ENCODE measurements at places on chromosomes 13 and 19.

- no peak for DNase-seq
Measured at GRCh38 chr19:44306283-44306682, 1.5 kb upstream of the ZNF235 start.

DNA sequence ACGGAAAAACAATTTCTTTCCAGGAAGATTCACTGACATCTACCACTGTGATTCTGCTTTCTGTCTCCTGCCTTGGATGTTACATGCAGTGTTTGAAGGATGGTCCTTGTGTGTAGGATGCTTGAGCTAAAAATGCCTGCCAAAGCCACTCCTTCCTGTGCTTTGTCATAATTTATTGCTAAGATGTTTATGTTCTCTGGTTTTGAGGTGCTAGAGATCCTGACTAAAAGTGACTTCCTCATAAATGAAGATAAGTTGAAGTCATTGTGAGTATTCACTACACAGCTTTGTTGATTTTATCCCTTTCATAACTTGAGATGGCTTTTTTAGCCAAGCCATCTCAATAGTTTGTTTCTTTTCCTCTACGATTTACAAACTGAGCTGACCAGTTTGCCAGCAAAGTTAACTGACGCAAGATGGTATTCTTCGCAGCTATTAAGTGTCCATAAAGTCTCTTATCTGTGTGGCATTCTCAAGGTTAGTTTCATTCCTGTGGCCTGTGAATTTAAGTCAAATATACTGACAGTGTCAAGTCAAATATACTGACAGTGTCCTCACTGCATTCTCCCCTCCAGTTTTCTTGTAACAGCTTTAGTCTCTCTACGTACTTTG, 15.7 kb upstream of the FBXL3 start:
- DNase-seq: no peak

- DNase-seq: no peak
Measured at GRCh38 chr13:48585456-48585840, 52.6 kb upstream of the RCBTB2 start.

- DNase-seq: no peak
Measured at GRCh38 chr19:18849838-18850400, 18.2 kb downstream of the UPF1 start.

- DNase-seq: no peak
Measured at GRCh38 chr19:1921825-1922224, 16.6 kb downstream of the ADAT3 start.

GRCh38 chr13:52804202-52804641, 44.2 kb downstream of the PCDH8 start:
- DNase-seq: no peak

GRCh38 chr13:52459668-52460067, 4.4 kb downstream of the CKAP2 start:
- no peak for DNase-seq

DNA sequence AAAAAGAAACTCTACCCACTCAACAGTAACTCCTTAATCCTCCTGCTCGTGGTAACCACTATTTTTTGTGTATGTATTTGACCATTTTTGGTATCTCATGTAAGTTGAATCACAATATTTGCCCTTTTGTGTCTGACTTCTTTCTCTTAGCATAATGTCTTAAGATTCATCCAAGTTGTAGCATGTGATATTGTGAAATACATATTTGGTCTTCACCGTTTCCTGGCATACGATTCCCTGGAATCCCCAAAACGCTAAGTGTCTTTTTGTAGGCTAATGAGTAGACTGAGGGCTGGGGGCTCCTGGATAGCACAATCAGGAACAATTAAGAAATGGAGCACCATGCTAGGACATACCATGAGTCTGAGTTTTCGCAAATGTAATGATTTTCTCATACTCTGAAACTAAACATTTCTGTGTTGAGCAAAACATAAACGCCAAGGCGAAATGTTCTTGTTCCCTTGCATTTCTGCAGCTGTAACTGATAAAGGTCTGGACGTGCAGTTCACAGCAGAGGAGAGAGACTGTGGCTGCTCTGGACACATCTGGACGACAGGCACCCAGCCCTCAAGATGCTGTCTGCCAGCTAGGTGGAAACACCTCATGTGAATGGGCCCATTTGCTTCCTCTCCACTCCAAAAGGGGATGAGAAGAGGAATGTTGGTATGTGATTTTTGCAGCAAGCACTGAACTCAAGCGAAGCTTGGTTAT, 38.4 kb downstream of the BRD4 start:
- no peak for DNase-seq

DNA sequence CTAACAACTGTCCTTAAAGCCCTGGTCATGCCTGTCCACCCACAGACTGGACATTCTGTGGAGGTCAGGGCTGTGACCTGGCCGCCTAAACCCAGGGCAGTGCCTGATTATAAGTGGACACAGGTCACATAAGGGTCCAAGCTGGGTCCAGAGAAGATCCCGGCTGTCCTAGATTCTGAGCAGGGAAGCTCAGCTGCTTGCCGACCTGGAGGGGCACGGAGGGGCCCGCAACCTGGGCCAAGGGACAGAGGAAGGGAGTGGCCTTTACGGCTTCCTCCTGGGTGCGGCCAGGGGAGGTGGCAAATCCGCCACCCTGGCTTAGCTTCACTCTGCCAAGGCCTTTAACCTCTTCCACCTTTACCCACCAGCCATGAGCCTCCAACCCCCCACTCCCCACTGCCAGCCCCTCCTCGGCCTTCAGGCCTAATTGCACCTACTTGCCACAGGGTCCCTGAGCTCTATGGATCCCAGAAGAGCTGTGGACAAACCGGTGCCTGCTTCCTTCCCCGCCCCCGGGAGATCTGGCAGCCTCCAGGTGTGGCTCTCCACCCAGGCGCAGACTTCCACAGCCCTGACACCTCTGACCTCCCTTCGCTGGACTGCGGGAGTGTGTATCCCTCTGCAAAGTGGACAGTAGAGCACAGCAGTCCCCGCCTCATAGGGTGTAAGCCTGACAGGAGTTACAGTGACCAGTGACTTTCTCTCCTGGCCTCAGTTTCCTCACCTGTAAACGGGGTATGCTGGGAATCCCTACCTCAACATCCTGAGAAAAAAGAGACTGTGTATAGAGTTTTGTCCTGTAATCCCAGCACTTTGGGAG, 1.7 kb downstream of the CD320 start:
- DNase-seq: peak; percentile 48

- no peak for DNase-seq
Measured at GRCh38 chr13:105272660-105273631, 1262.5 kb downstream of the EFNB2 start.

DNA sequence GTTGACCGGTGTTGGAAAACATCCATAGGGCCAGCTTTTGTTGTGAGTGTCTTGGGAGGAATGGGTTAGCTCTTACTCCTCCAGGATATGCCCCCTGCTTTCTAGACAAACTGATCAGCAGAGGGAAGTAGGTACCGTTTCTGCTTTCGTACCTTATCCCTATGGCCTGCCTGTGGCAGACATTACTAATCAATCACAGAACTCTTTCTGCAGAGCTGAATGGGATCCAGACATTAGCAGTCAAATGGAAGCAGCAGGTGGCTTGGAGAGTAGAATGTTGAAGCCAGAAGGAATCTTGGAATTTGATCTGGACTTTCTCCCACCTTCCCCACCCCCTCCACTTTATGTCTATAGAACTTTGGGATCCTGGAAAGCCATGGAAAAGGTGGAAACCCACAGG, 17.1 kb downstream of the NWD1 start:
- DNase-seq: no peak

- DNase-seq: peak; percentile 42
Measured at GRCh38 chr19:35240327-35240726, 8.5 kb upstream of the LSR start.

GRCh38 chr19:48742096-48742495, 1.7 kb upstream of the RASIP1 start:
- no peak for DNase-seq

- DNase-seq: no peak
Measured at GRCh38 chr13:29441306-29441705, 154.2 kb downstream of the SLC7A1 start.

DNA sequence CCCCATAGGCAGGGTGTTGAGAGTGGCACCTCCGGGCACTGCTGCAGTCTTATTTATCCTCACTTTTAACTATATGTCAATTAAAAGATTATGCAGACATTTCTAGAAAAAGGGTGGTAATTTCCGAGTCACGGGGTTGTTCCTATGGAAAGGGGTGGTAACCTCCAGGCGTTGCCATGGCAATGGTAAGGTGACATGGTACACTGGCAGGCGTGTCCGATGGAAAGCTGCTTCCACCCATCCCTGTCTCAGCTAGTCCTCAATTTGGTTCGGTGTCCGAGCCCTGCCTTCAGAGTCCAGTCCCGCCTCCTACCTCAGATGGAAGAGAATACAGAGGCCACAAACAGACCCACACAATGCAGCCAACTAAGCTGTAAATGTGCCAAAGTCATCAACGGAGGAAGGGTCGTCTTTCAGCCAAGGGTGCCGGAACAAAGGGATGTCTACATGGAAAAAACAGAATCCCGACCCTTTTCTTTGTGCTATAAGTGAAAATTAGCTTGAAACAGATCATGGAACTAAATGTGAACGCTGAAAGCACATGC, 72.6 kb upstream of the C13orf46 start:
- no peak for DNase-seq

DNA sequence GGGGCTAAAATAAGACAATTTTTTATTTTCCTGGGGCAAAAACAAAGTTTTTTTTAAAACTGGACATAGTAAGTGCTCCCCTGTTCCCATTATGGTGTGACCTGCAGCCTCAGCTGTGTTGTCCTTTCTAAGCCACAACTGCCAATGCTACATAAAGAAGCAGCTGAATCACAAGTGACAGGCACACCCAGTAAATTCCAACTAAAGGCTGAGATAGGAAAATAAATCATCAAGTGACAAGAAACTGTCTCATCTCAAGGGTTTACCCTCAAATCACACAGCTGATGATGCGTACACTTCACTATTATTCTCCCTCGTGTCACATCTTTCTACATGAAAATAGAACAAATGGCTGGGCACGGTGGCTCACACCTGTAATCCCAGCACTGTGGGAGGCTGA, 28.7 kb downstream of the STK24 start:
- no peak for DNase-seq

DNA sequence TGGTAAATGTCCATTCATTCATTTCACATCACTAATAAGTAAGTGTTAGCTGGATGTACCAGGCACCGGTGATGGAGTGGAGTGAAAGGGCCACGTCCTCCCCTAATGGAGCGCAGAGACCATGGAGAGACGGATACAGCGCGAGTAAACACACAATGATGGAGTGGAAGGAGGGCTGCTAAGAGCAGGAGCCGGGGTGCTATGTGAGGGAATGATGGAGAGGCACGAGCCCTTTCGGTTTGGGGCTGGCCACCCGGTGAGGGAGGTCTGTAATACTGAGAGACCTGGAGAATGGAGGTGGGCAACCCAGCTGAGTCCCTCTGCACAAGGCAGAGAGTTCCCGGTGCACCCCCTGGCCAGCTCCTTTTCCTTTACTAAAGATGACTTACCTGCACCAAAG, 53.7 kb downstream of the PEPD start:
- DNase-seq: peak; percentile 15

- no peak for DNase-seq
Measured at GRCh38 chr19:6604906-6605305, 14.0 kb upstream of the CD70 start.

DNA sequence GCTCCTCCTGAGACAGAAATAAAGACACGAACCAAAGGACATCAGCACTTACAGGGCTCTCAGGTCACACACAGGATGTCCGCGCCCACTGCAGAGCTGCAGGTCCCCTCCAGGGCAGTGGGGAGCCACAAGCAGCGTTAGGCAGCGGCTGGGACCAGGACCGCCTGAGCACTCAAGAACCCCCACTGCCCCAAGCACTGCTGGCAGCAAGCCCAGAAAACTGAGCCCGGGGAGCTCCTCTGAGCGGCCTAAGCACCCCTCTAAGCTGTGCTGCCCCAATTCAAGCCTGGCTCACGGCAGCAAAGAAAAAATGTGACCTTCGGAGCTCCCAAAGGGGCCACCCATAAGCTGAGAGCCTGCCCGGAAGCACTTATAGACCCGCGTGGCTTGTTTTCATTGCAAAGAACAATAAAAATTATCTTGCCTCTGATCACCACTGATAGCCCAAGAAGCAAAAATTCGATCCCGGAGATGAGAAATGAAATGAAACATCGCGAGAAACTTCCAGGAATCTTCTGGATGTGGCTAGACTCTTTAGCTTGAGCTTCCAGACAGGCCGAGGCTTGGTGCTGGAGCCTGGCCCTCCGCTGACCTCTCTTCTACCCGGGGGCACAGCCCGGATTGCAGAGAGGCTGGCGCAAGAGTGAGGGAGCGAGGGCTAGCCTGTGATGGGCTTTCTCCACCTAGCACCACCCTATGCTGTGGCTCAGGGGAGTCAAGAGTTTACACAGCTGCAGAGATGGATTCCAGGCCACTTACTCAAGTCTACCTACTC, 6.3 kb downstream of the DPP9 start:
- DNase-seq: no peak

- no peak for DNase-seq
Measured at GRCh38 chr13:101452519-101453485, at the start of gene ITGBL1. Gene ITGBL1 (plus strand): TSS chr13:101452675. CDS start chr13:101452834, 159 bp downstream.

GRCh38 chr13:49652355-49653305, 24.3 kb downstream of the ARL11 start:
- DNase-seq: no peak

DNA sequence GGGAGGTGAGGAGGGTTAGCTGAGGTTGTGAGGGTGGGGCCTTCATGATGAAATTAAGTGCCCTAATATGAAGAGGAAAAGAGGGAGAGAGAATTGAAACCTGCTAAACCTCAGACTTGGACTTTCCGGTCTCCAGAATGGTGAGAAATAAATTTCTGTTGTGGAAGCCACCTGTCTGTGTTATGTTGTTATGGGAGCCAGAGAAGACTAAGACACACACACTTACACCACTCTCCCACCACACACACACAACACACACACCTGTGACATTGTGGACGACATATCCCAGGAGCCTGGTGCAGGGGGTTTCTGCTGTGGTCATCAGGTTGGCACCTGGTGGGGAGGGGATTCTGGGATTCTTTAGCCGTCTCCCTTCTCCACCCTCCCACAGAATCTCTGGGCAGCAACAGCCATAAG, 14.0 kb downstream of the KLK4 start:
- DNase-seq: no peak

GRCh38 chr13:48828962-48829411, 146.7 kb upstream of the FNDC3A start:
- no peak for DNase-seq

DNA sequence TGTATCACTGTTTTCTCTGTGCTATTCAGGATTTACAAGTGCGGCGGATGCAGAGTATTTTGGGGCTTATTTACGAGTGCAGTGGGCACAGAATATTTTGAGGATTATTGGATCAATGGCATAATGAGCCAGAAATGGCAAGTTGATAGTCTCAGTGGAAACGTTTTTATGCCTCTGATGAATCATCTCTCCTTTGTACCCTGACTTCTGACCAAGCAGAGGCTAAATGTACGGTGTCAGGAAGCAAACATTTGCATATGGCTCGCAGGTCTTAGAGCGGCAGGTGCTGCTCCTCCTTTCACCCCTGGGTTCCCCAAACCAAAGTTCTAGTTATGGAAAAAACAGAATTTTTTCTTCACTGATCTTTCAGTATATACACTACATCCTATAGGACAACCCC, 94.5 kb downstream of the LIG4 start:
- DNase-seq: no peak

- DNase-seq: no peak
Measured at GRCh38 chr13:94761407-94761806, 49.1 kb upstream of the SOX21 start.

GRCh38 chr13:78228940-78229339, 310.3 kb upstream of the EDNRB start:
- DNase-seq: no peak

Measured in activated CD8-positive, alpha-beta memory T cell treated with anti-CD3 and anti-CD28 coated beads, Interleukin-2, amount 50 U/mL, for 48 hours (primary cell).